ENCODE measurements at places on chromosomes 16 and 17.

DNA sequence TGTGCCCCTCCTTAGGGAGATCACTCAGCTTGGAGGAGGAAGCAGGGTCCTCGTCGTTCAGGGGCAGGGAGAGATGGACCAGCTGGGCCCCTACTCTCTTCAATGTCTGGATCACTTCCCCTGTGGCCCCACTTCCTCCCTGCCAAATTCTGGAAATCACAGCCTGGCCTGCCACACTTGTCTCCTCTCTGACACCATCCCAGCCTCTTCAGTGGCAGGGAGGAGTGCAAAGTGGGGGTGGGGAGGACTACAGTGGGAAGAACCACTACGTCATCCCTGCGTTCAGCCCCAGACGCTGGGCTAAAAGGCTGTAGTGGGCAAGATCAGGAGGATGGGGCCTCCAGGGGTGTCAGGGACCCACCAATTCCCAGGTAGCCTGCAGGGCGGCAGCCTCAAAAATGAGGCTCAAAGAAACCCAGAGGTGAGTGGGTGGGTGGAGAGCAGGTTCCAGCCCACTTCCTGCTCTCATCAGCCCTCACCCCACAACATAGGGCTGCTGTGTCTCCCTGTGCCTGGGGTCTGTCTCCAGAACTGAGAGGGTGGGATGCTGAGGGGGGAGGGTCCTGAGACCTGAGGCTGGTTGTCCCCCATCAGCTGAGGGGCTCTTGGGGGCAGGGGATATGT lies 25.0 kb upstream of the TAC4 start:
- DNase-seq = no peak

- DNase-seq = no peak
Measured at GRCh38 chr16:50461400-50461760, 86.8 kb upstream of the NKD1 start.

DNA sequence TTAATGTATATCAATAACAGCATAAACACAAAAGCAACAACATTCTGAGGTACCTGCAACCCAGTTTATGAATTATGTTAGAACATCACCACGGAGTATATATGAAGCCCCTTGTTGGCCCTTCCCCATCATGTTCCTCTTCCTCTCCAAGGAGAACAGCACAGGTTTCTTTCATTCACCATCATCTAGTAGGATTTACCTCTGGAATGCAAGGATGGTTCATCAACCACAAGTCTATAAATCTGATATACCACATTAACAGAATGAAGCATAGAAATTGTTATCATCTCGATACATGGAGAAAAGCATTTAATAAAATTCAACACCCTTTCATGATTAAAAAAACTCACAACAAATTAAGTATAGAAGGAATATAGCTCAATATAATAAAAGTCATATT lies 6.2 kb upstream of the PRSS54 start:
- DNase-seq = no peak

- peak; percentile 7 for DNase-seq
Measured at GRCh38 chr17:10337976-10338375, 34.8 kb downstream of the MYH13 start.

- DNase-seq = no peak
Measured at GRCh38 chr17:61683466-61683865, 92.4 kb upstream of the NACA2 start.

GRCh38 chr16:28025631-28026030 lies 37.9 kb downstream of the GSG1L start:
- DNase-seq = no peak

DNA sequence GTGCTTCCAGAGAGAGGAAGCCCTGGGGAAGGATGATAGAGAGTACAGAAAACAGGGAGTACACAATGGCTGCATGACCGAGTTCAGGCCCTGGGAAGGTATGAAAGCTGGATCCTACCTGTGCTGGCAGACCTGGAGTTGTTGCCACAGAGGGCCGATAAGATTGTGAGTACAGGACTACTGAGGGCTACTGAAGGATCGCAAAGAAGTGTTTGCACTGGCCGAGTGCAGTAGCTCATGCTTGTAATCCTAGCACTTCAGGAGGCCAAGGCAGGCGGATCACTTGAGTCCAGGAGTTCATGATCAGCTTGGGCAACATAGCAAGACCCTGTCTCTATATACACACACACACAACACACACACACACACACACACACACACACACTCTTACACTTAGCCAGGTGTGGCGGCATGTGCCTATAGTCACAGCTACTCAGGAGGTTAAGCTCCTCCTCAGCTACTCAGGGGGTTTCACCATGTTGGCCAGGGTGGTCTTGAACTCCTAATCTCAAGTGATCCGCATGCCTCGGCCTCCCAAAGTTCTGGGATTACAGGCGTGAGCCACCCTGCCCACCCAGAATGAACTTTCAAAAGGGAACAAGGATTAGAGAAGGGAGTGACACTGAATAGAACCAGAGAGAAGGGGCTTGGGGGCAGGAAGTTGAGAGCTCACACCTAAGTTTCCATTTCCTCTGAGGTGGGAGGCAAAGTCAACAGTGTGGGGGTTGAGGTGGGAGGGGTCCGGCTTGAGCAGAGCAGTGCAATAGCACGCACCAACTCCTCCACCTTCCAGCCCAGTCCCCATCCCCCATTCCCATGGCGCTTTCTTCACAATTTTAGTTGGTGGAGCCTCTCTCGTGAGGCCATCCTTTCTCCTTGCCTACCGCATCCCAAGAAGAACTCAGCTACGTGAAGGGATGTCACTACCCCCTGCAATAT lies 7.5 kb downstream of the SCIMP start:
- DNase-seq = no peak

DNA sequence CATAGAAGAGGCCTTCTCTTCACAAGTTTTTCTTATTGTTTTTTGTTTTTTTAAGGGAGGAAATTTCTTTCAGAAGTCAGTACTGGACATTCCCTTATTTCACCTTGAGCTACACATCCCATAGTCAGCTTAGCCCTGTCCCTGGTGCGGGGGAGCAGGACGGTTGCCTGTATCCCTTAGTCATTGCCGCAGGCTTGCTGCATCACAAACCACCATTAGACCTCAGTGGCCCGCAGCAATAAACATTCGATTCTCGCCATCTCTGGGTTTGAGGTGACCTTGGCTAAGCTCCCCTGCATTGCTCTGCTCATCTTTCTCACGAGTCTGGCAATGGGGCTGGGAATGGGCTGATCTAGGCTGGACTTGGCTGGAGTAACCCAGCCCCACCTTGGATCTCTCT lies 692.5 kb downstream of the WWOX start:
- DNase-seq = no peak

DNA sequence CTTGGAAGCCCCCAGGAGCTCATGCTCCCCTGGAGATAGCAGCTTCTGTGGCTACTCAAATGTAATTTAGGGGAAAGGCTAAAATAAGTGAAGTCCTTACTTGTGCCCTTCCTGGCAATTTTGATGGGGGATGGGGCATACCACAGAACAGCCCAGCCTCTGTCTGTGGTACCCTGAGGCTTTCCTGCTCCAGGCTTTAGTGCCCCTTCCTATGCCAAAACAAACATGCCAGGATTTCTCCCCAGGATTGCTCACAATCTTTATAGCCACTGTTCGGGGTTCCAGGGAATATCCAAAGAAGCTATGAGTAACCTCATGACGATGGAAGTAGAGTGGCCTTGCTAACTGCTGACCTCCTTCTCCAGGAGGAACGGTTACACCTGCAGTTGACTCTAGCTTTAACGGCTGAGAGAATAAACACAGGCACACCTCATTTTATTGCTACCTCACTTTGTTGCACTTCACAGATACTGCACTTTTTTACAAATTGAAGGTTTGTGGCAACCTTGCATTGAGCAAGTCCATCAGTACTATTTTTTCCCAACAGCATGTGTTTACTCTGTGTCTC lies 24.9 kb downstream of the CCL4 start:
- DNase-seq = no peak

GRCh38 chr16:88654363-88655052 lies 3.7 kb upstream of the CYBA start:
- DNase-seq = no peak

GRCh38 chr17:78751447-78752161 lies 30.5 kb downstream of the CYTH1 start:
- no peak for DNase-seq

Measured in HFF-Myc (cell line).